ENCODE measurements at places on chromosomes 2 and 18. TPM values are rescaled to one million over a fixed set of nuclear protein-coding genes. Genes with fewer than 3 reads are reported as not detected.

Gene CYP20A1
- 12.8 TPM for total RNA-seq

Gene IL1RL1
- total RNA-seq, result 0.17 TPM

Gene ALPI
- not detected for total RNA-seq

Gene HOXD13
- total RNA-seq, result not detected

Gene AGFG1
- 44.9 TPM for total RNA-seq

Gene TMEM127
- total RNA-seq, result 19.6 TPM

Gene BARD1
- 8.9 TPM for total RNA-seq

Gene ST6GAL2
- total RNA-seq, result under 0.01 TPM

Gene TANC1
- total RNA-seq, result 13.1 TPM

Gene DCDC2C
- total RNA-seq, result not detected

Gene LHCGR
- total RNA-seq, result not detected

Gene RFX8
- total RNA-seq, result 4.2 TPM

Gene MAP3K20
- total RNA-seq, result 29.0 TPM
